SIG-M5 (cell line): ENCODE measurements at places on chromosomes 4 and X.

- no peak for DNase-seq
Measured at GRCh38 chr4:40349561-40350198, 14.5 kb downstream of the CHRNA9 start.

- DNase-seq = no peak
Measured at GRCh38 chrX:43557792-43558191, 98.3 kb upstream of the MAOA start.

GRCh38 chrX:148523303-148524080 lies 23.1 kb downstream of the AFF2 start:
- DNase-seq = no peak

DNA sequence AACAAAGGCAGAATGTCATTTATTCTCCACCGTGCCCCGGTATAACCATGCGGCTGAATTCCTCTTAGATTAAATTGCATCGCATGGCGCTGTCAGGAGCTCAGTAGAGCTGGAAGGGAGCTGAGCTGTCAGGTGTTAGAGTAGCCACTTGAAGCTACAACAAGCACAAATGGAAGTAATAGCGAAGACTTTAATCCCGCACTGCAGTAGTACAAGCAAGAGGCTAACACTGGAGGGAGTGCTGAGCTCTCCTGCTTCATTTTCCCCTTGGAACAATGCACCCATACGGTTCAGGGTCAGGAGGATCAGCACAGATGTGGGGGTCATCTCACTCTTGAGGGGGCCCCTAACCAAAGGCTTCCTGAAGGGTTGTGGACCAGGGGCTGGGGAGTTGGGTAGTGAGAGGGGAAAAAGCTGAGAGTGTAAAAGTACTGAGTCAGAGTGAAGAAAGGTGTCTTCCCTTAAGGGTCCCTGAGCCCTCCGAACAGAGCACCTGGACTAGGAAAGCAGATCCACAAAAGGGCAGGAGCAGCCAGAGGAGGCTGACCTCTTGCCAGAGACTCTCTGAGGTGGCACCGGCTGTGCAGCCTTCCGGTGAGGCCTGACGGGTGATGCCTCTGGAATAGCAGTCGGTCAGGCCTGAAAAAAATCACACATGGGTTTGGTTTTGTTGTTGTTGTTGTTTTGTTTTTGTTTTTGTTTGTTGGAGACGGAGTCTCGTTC lies 36.0 kb upstream of the CBR4 start:
- no peak for DNase-seq

DNA sequence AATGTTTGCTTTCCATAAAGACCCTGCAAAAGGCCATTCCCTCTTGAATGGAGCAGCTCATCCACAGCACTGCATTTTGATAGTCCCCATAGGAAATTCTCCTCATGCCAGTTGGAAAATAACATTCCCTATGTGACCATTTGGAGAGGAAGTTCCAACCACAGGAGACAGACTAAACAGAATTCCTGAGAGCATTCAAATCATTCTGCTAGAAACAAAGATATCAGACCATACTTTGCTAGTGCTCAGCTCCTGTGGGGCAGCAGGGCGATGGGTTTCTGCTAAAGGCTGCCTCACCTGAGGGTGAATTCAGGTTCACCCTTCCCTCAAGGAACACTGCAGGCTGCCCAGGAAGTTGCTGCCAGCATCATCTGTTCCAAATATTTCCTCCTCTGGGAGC lies 58.8 kb downstream of the LNX1 start:
- no peak for DNase-seq

GRCh38 chr4:97558204-97558778 lies 585.0 kb downstream of the STPG2 start:
- no peak for DNase-seq

DNA sequence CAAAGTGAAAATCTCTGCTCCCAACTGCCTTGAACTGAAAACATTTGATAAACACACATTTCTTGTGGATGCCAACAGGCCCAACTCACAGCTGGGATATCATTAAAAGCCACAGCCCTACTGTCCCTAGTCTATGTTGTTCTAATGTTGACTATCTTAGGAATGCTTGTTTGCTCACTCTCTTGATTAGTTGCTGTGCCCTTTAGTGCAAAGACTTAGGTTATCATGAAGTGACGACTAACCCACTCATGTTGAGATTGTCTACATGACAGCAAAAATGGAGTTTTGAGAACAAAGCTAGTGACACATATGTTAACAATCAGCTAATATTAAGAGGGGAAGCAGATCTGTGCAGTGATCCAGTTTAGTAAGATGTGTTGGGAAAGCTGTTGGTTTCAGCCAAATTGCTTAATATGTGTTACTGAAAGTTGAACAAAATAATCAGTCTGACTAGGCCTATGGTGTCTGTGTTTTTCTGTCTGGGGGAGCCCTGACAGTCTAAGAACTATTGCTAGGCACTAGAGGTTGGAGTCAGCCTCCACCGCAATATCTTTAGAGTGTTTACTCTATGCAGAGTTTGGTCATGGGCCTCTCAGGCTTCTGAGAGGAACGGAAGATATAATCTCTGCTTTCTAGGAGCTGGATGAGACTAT lies 125.5 kb downstream of the ATG4A start:
- no peak for DNase-seq

DNA sequence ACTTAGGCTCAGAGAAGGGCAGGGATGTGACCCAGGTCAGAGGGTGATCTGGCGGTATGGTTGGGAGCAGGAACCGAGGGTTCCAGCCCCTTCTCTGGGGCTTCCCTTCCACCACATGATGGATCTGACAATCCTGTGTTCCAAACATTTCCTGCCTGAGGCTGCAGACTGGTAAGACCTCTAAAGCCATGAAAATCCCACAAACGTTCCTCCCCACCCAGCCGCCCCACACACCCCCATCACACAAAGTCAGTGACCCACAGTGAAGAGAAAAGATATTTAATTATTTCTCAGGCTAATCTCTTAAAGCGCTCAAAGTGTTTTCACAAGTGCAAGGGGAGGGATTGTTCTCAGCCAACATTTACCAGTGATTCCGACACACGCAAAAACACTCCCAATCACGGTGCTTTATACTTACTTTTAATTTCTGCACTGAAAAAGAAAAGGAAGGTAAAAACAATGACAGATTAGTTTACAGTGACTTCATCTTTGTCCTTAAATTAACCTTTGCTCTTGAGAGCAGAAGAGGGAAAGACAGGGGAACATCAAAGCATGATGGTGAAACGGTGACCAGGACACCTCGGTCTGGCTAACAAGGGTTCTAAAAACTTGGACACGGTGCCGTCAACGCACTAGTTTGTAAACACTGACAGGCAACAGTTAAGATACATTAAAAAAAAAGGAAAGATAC lies 42.4 kb downstream of the WDR1 start:
- DNase-seq = no peak

DNA sequence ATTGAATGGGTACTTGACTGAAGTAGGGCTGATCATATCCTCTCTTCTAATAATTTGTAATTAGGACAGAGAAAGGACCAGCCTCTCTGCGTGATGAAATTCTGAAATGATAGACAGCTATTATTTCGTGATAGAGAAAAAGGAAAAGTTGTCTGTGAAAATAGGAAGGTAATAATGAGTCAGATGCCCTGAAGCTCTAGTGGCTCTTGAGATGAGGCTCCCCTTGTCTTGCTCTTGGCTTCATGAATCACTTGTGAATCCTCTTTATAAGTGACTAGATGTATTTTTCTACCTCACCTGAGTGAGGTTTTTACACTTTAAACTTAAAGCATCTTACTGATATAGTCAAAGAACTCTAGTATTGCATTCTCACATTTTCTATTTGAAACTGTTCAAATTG lies 888.9 kb downstream of the PCDH18 start:
- no peak for DNase-seq

DNA sequence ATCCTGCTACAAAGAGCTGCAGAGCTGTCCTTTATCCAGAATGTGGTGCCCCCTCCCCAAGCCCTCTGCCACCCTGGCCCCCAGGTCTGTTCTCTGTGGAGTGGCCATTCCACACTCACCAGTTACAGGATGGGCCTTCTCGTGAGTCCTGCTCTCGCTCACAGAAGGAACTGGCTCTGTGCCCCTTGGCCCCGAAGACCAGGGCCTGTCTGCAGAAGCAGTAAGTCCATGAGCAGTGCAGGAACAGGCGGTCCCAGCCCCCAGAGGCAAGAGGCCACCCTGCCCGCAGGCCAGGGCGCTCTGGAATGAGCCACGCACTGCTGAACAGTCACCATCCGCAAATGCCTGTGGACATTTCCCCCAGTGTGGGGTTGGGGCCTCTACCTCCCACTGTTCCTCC lies 92.2 kb downstream of the DCTD start:
- no peak for DNase-seq

GRCh38 chr4:92175250-92175649 lies 128.5 kb upstream of the GRID2 start:
- no peak for DNase-seq

DNA sequence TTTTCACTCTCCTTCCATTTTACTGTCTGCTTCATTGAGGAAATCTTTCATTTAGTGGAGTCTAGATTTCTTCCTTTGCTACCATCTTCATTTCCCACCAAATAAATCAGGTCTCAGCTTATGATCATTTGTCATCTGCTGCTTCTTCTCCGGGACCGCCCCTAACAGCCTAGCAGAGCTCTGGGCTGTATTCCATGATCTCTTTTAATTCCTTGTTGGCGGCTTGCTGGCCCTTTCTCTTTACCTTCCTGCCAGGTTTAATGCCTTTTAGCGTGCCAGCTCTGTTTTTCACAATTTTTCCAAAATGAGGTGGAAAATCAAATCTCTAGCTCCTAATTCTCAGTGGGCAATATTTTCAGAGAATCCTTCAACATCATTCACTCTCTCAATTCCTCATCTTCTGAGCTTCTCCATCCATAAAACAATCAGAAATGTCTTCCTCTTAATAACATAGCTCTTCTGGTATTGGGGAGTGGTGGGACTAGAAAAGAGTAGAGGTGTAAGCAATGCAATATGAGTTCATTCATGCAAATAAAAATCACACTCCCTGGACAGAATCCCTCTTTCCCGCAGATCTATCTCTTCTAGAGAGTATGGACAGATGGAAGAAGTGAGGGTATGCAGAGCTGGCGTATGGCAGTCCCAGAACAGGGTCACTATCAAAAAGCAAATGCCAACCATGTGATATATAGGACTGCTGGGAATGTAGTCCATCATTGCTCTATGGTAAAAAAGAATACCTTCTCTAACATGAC lies 491.3 kb downstream of the KCNIP4 start:
- DNase-seq = no peak

DNA sequence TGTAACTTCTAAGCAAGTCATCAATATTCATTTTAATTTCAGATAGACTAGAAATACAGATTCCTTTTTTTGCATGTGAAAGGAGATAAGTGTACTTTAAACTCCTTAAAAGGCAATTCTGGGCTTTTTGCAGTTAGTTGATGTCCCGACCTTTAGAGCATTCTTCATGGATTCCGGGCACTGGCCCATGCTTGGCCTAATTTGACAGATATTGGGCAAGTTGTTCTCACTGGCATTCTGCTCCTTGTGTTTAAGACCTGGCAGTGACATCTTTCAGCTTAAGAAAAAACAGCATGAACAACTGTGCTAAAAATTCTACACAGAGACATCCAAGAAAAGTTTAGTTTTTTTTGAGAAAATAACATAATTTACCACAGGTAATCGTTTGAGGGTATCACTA lies 1037.2 kb downstream of the PCDH18 start:
- no peak for DNase-seq

DNA sequence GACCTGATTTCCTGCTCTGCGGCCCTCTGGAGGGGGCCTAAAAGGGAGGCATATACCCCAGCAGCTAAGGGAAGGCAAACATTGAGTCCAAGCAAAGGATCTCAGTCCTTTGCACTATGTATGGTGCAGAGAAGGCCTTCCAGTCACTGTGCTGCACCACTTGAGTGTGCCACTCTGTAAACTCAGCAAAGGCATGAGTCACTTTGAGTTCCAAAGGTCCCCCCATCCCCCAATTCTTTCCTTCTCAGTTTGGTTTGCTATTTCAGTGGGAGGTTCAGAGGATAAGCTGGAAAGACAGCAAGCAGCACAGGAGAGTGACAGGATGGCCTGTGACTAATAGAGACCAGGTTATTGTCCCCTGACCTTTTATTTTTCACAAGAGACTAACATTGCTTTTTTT lies 131.3 kb downstream of the FHDC1 start:
- no peak for DNase-seq
